ENCODE measurements at places on chromosomes 2 and 18. TPM values are rescaled to one million over a fixed set of nuclear protein-coding genes. Genes with fewer than 3 reads are reported as not detected.

Gene OR6B2
- polyA plus RNA-seq: not detected

Gene AGPS
- 47.4 TPM for polyA plus RNA-seq

Gene TEKT4
- 0.11 TPM for polyA plus RNA-seq

- no peak for DNase-seq
Measured at GRCh38 chr2:184879671-184880070, 281.3 kb downstream of the ZNF804A start.

GRCh38 chr2:62741954-62742722 is 36.6 kb downstream of the EHBP1 start:
- DNase-seq: no peak

- DNase-seq: no peak
Measured at GRCh38 chr2:130842770-130843169, 6.1 kb downstream of the ARHGEF4 start.
